ENCODE measurements at places on chromosomes 7 and 10.

GRCh38 chr7:120960714-120961113 lies 10.1 kb downstream of the ING3 start:
- H3K4me1 ChIP-seq, result peaks cover 2% of the 10 kb centered on the region
- H3K27me3 ChIP-seq, result no peaks in the 10 kb centered on the region
- H3K36me3 ChIP-seq, result peaks cover 31% of the 10 kb centered on the region
- no peak overlapping the region for H3K27ac ChIP-seq

GRCh38 chr7:92723943-92724342 lies 112.4 kb downstream of the CDK6 start:
- no peak overlapping the region for H3K4me3 ChIP-seq
- H3K27me3 ChIP-seq, result no peaks in the 10 kb centered on the region
- H3K27ac ChIP-seq, result no peak overlapping the region
- peaks cover 40% of the 10 kb centered on the region for H3K4me1 ChIP-seq

GRCh38 chr7:69451715-69452114 lies 146.6 kb upstream of the AUTS2 start:
- no peaks in the 10 kb centered on the region for H3K4me1 ChIP-seq
- no peak for DNase-seq
- no peak overlapping the region for H3K4me3 ChIP-seq
- H3K27me3 ChIP-seq, result no peaks in the 10 kb centered on the region

- H3K27ac ChIP-seq, result no peak overlapping the region
- H3K36me3 ChIP-seq, result no peaks in the 10 kb centered on the region
- H3K27me3 ChIP-seq, result peaks cover 21% of the 10 kb centered on the region
- H3K4me1 ChIP-seq, result no peaks in the 10 kb centered on the region
- no peak for DNase-seq
These were observed 9.3 kb upstream of the RTKN2 start for GRCh38 chr10:62277971-62278370.

GRCh38 chr10:456486-456885 lies 233.0 kb downstream of the DIP2C start:
- peaks cover 32% of the 10 kb centered on the region for H3K27me3 ChIP-seq
- H3K4me3 ChIP-seq, result no peak overlapping the region

GRCh38 chr7:141123522-141123921 lies 49.7 kb downstream of the TMEM178B start:
- H3K36me3 ChIP-seq, result no peaks in the 10 kb centered on the region
- no peak overlapping the region for H3K4me3 ChIP-seq
- no peak overlapping the region for H3K27ac ChIP-seq
- no peaks in the 10 kb centered on the region for H3K4me1 ChIP-seq
- DNase-seq, result no peak

DNA sequence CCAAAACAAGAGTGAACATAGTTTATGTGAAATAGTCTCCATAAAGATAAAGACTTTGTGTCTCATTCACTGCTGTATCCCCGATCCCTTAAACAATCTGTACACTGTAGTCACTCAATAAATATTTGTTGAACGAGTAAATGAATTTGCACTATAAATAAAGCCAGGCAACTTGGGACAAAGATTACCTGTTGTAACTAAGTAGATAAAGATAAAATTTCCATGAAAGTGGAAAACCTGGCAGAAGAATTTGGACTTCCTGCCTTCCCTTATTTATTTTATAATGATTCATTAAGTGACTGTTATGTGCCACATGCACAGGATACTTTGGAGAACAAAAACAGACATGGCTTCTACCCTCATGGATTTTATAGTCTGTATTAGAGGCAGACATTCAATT lies 277.7 kb upstream of the KAT6B start:
- no peak for DNase-seq
- no peaks in the 10 kb centered on the region for H3K27me3 ChIP-seq
- H3K4me1 ChIP-seq, result peaks cover 4% of the 10 kb centered on the region
- H3K27ac ChIP-seq, result no peak overlapping the region
- no peak overlapping the region for H3K4me3 ChIP-seq
- H3K36me3 ChIP-seq, result peaks cover 4% of the 10 kb centered on the region

- no peaks in the 10 kb centered on the region for H3K27me3 ChIP-seq
- no peaks in the 10 kb centered on the region for H3K4me1 ChIP-seq
- no peak for DNase-seq
- no peak overlapping the region for H3K4me3 ChIP-seq
- no peak overlapping the region for H3K27ac ChIP-seq
- H3K36me3 ChIP-seq, result no peaks in the 10 kb centered on the region
These were observed 892.6 kb downstream of the XPNPEP1 start for GRCh38 chr10:109030581-109031210.

DNA sequence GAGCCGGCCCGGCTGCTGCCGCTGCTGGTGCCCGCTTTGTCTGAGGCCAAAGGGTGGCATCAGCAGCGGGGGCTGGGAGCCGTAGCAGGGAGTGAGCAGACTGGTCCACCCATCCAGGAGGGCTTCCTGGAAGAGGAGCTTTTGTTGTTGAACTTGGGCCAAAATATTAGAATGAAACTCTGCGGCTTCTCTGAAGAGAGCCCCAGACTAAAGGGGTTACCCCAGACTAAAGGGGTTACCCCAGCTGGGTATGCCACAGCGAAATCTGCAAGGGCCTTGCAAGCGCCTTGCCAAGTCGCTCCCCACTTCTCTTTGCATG lies 154.7 kb upstream of the ZMIZ1 start:
- no peaks in the 10 kb centered on the region for H3K4me1 ChIP-seq
- no peak overlapping the region for H3K27ac ChIP-seq
- peaks cover 3% of the 10 kb centered on the region for H3K27me3 ChIP-seq
- H3K4me3 ChIP-seq, result no peak overlapping the region
- DNase-seq, result no peak

GRCh38 chr7:104986628-104987259 lies 27.3 kb upstream of the KMT2E start:
- peaks cover 58% of the 10 kb centered on the region for H3K4me1 ChIP-seq
- DNase-seq, result no peak
- H3K27ac ChIP-seq, result peak overlapping the region; percentile 8
- no peaks in the 10 kb centered on the region for H3K27me3 ChIP-seq
- no peak overlapping the region for H3K4me3 ChIP-seq
